Activated T-cell treated with anti-CD3 and anti-CD28 coated beads, Interleukin-2, amount 50 U/mL, for 24 hours (primary cell): ENCODE measurements at places on chromosomes 7 and 10.

DNA sequence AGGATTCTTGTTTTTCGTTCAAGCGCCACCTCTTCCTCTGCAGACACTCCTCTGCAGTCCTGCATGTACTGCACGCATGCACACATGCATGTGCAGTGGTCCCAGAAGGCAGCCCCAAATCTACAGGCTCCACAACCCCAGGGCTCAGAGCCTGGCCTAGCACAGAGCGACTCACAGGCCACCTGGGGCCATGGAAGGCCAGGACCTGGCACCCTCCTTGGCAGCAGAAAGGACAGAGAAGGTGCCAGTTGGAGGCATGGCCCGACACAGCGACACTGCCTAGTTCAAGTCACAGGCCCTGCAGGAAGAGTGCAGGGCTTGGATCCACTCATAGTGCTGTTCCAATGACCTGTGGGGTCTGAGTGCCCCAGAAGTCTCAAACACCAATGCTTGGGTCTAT, 48.7 kb upstream of the RET start:
- no peak for DNase-seq

GRCh38 chr10:92688573-92688926, 1.2 kb upstream of the HHEX start:
- DNase-seq = no peak

DNA sequence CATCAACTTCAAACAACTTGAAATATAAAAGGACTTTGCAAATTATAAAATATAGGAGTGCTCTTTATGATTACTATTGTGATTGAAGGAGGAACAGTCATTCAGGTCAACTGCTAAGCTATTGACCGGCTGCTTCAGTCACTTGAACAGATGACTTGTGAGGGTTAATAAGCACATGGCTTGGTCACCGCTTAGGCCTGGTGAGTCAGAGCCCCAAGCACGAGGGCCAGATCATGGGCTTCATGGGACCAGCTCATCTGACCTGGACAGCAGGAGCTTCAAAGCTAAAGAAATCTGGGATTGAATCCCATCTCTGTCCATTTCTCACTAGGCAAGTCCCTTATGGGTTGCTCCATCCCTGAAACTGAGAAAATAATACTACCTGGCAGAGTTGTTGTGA, 60.4 kb upstream of the ADO start:
- DNase-seq = no peak

- no peak for DNase-seq
Observed at GRCh38 chr10:78912361-78913218, 156.2 kb upstream of the ZMIZ1 start.

DNA sequence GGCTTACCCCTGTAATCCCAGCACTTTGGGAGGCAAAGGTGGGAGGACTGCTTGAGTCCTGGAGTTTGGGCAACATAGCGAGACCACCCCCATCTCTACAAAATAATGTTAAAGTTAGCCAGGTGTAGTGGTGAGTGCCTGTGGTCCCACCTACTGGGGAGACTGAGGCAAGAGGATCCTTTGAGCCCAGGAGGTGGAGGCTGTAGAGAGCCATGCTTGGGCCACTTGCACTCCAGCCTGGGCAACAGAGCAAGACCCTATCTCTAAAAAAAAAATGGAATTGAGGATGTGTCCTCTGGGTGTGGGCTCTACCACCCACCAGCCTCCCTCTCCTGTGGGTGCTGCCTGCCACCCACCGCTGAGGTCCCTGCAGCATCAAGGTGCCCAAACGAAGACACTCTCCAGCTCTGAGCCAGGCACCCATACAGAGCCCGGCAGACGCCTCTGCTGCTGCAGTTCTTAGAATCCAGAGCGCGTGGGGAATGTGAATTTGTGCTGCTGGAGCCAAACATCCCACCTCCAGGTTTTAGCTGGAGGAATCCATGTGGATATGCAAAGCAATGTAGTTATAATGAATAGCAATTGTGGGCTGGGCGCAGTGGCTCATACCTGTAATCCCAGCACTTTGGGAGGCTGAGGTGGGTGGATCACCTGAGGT, 176.0 kb upstream of the TNRC18 start:
- DNase-seq = no peak
